ENCODE measurements at places on chromosomes 6 and 20.

DNA sequence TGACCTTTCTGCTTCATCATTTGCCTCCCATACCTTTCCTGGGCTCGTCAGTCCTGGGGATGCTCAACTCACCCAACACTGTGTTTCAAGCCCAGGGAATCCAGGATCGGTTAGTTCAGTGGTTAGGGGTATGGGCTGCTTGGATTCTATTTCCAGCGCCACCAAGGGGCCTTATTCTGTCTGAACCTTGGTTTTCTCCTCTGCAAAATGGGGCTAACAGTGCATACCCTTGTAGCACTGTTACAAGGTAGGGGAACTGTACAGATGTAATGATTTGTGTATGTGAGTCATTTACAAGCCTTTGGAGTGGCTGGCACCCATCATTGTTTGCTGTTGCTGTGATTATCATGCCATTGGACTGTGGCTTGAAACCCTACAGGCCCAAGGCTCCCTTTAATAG, 14.5 kb upstream of the CSNK2A1 start:
- DNase-seq: no peak

DNA sequence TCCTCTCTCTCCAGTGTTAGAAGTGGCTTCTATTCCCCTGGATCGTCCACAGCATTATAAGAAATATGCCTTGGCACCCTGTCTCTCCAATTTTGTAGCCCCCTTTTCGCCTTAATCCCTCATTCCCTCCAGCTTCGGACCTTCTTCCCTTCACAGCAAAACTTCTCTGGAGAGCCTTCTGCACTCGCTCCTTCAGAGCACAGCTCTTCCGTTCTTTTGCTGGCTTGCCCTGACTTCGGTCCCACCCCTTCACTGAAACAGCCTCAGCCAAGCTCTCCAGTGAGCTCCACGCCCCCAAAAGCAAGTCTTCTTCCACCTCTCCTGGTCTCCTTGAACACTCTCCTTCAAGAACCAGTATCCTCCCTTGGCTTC, 134.7 kb upstream of the RNF24 start:
- no peak for DNase-seq

DNA sequence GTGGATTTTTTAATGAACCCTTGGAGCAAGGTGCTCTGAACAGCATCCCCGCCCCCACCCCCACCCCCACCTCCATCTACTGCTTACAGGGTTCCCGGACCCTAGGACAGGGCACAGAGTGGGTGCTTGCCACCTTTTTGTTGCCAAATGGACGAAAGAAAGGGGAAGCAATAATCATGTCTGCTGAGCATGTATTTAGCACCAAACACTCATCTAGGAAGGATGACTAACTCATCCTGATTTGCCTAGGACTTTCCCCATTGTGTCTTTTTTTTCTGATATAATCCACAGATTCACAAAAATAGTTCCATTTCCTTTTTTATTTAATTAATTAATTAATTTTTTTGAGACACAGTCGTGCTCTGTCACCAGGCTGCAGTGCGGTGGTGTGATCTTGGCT, 1.2 kb upstream of the PLTP start:
- DNase-seq: no peak

DNA sequence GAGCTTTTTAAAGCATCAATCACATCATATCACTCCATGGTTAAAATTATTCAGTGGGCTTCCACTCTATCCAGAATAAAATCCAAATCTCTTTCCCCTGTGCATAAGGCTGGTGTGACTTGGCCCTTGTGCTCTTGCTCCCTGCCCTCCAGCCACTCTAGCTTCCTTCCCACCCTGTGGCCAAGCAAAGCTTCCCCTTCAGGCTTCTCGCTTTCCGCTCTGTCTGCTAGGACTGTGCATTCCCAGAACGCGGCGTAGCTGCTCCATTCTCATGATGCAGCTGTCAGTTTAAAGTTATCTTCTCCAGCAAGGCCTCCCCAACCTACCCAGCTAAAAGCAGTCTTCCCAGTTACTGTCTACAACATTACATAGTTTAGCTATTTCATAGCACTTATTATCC, 19.4 kb upstream of the KCNK16 start:
- DNase-seq: no peak

GRCh38 chr6:43416935-43417334, 10.4 kb upstream of the ABCC10 start:
- DNase-seq: no peak

GRCh38 chr6:33885132-33886057, 81.6 kb upstream of the MLN start:
- DNase-seq: peak; percentile 76

GRCh38 chr20:16096756-16097326, 476.4 kb downstream of the KIF16B start:
- no peak for DNase-seq

- peak; percentile 14 for DNase-seq
Observed at GRCh38 chr6:12196326-12196936, 93.7 kb upstream of the EDN1 start.

GRCh38 chr6:56767892-56768531, 125.3 kb upstream of the DST start:
- DNase-seq: no peak

Data from GM04504 (cell line).